ENCODE measurements at places on chromosomes 13 and 19. TPM values are rescaled to one million over a fixed set of nuclear protein-coding genes. Genes with fewer than 3 reads are reported as not detected.

The PROZ gene
- not detected for total RNA-seq

The MYO1F gene
- total RNA-seq = 0.25 TPM

The PPP1R13L gene
- 24.1 TPM for total RNA-seq

The OR4F17 gene
- total RNA-seq = not detected

The ELSPBP1 gene
- not detected for total RNA-seq

The TNFRSF19 gene
- total RNA-seq = 3.1 TPM

The RTBDN gene
- 0.10 TPM for total RNA-seq

The STAP2 gene
- total RNA-seq = not detected

The PRR20C gene
- total RNA-seq = not detected

The TRPC4 gene
- total RNA-seq = not detected

The SPACA4 gene
- not detected for total RNA-seq

The PSPN gene
- 0.92 TPM for total RNA-seq

The CEBPA gene
- total RNA-seq = 9.8 TPM

The KISS1R gene
- total RNA-seq = 0.29 TPM

The TNNT1 gene
- total RNA-seq = 151 TPM

The CATSPERD gene
- total RNA-seq = not detected
